Activated CD8-positive, alpha-beta memory T cell treated with anti-CD3 and anti-CD28 coated beads for 1 hour (primary cell): ENCODE measurements at places on chromosomes 3 and 15.

GRCh38 chr15:28096670-28097431 lies 2.3 kb downstream of the OCA2 start:
- DNase-seq, result no peak

DNA sequence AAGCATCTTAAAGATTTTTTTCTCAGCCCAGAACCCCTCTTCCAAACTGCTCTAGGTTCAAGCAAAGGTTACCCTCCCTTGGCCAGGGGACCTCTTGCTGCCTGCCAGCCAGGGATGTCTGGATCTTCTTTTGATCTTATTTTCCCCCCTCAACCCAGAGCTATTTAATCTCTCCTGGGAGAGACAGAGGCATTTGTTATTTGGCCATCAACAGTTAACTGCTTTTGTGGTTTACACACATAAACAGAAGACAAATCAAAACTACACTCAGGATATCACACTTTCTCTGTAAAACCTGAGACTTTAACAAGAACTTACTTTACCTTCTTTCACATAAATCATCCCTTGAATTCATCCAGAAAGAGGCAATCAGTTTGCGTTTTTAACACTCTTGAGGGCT lies 272.5 kb downstream of the THSD4 start:
- DNase-seq, result no peak

DNA sequence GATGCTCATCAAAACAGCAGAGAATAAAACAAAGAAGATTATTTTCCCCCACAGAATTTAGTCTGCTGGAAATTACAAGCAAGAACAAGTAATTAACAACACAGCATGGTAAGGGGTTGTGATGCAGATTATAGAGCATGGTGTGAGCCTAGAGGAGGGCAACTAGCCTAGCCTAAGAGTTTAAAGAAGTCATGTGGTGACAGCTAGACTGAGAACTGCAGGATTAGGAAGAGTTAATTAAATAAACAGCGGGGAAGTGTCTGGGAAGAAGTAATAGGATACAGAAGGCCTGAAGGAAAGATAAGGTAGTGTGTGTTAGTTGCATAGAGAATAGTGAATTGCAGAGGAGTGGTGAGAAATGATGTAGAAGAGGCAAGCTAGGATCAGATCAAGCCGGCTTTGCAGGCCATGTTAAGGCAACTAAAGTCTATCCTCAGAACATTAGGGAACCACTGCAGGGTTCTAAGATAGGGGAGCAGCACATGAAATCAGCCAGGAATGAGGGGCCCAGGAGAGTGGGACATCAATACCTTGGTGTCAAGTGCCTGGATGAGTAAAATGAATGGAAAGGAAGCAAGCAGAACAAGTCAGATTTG lies 11.9 kb upstream of the PKM start:
- DNase-seq, result no peak

- no peak for DNase-seq
These were observed 32.5 kb downstream of the DMXL2 start for GRCh38 chr15:51589881-51590568.

- no peak for DNase-seq
These were observed 48.9 kb downstream of the GLDN start for GRCh38 chr15:51390241-51390965.

DNA sequence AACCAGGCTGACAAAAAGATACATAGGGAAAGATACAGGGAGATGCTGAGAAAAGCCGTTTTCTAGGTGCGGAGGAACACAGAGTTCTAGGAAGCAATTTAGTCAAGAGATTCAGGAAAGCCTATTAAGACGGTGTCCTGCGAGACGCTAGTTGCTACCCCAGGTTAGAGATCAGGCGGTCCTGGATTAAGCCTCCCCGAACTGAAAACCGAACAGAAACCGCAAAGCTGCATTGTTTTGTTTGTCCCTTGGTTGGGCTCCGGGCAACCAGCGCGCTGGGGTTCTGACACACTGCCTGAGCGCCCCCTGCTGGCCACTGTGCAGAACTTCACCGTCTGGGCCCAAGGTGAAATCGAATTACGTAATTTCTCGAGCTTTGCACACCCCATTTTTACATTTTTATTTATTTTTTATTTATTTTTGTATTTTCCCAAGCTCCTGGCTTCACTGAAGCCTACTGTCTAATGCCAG lies 37.3 kb upstream of the NDUFB4 start:
- peak; percentile 72 for DNase-seq

GRCh38 chr3:127723011-127723567 lies 50.3 kb downstream of the ABTB1 start:
- no peak for DNase-seq

DNA sequence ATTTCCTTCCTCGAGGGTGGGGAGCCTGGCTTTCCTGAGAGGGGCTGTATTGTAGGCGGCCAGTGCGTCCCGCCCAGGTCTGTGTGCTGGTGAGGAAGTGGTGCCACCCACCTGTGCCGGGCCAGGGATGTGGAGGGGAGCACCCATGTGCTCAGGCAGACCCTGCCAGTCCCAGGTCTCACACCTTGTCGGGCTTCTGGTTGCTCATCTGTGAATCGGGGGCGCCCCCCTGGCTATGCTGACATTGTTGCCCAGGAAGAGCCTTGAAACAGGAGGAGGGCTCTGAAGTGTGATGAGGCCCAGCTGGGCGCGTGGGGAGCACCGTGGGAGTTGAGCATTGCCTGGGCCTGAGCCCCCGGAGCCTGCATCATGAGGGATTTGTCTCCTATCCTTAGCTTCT lies 4.8 kb downstream of the FBLN2 start:
- DNase-seq, result no peak

DNA sequence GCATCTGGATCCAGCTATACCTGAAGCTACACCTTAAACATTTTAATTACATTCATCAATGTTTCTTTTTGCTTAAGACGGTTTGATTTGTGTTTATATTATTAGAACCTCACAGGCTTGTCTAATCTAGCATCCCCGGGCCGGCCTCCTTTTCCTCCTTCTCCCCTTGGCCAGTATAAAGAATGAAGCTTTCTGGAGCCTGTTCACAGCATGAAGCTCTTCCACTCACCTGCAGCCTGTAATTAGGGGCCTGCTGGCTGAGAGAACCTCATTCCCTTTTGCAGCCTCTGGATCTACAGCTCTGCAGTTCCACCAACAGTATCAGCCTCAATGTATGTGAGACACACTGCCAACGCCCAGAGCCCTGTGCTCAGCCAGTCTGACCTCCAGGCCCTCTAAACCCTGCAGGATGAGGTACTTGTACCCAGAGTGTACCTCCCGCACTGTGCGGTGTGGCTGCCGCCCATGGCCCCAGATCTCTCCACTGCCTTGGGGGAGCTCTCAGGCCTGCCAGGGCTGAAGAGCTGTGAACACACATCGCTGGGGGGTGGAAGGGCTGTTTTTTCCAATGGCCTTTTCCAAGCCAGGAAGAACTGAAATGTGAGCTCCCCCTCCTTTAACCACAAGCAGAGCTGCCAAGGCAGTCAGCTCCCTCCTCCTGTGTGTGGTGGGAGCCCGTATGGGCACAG lies 114.7 kb upstream of the ALDH1A3 start:
- no peak for DNase-seq

GRCh38 chr3:112128843-112129727 lies 4.0 kb downstream of the GCSAM start:
- peak; percentile 22 for DNase-seq

DNA sequence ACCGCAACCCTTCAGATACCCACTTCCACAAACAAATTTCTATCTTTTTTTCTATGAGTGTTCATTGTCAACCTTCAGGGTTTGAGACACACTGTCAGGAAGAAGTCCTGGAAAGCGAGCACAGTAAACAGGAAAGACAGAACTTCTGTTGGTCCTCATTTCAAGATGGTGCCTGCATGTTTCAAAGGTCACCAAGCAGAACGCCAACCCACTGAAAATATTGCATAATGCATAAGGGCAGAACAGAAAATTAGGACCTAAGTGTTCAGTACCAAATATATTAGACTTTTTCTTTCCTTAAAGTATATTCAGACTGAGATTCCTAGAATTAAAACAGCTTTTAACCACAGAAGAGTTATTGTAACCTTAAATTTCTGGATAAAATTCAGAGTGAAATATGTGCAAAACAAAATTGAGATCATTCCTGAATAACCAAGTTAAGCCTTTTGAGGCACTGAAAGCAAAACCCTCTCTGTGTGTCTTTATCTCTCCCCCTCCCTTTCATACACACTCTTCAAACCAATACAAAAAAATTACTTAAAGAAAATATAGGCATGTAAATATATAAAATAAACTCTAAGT lies 387.8 kb upstream of the THBS1 start:
- no peak for DNase-seq

DNA sequence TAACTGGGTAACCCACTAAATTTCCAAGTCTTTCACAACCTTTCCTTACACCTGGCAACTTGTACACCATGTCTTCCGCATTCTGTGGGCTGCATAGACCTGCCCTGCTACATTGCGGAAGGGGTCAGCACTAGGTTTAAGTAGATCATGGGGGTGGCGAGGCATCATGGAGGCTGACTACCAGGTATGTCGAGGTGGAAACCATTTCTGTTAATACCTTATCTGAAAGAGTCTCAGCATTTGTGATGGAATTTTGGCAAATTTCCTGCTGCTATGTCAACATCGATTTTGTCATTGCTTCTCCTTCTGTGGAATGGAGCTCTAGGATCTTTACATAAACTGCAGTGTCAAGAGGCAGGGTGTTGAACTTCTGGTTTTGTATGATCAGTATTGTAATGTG lies 187.2 kb downstream of the GHSR start:
- no peak for DNase-seq

GRCh38 chr3:23953523-23953922 lies 8.4 kb downstream of the NR1D2 start:
- DNase-seq, result no peak

- DNase-seq, result no peak
These were observed 40.8 kb upstream of the ATP2B2 start for GRCh38 chr3:10546181-10546624.

DNA sequence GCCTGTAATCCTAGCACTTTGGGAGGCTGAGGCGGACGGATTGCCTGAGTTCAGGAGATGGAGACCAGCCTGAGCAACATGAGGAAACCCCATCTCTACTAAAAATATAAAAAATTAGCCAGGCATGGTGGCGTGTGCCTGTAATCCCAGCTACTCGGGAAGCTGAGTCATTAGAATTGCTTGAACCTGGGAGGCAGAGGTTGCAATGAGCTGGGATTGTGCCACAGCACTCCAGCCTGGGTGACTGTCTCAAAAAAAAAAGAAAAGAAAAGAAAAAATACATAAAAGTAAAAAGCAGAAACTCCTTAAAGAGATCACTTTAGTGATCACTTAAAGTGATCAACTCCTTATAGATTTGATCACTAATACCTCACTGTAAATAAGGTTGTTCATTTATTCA lies 78.0 kb downstream of the GMPS start:
- DNase-seq, result no peak

- DNase-seq, result no peak
These were observed 27.7 kb upstream of the IL20RB start for GRCh38 chr3:136929977-136930670.

DNA sequence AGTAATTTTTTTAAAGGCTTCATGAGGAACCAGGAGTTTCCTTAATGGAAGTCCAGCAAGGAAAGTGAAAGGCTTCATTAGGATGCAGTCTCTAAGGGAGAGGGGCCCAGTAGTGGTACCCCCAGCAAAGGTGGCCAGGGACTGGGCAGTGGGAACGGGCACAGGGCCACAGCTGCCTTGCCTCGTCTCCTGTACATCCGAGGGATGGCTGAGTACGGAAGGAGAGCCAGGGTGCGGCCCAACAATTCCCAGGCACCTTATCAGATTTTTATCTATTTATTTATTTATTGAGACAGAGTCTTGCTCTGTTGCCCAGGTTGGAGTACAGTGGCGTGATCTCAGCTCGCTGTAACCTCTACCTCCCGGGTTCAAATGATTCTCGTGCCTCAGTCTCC lies 14.5 kb downstream of the SEMA3G start:
- no peak for DNase-seq

GRCh38 chr15:83581381-83581780 lies 72.5 kb upstream of the ADAMTSL3 start:
- DNase-seq, result no peak

- DNase-seq, result no peak
These were observed 210.6 kb upstream of the ZPLD1 start for GRCh38 chr3:102224171-102224570.

DNA sequence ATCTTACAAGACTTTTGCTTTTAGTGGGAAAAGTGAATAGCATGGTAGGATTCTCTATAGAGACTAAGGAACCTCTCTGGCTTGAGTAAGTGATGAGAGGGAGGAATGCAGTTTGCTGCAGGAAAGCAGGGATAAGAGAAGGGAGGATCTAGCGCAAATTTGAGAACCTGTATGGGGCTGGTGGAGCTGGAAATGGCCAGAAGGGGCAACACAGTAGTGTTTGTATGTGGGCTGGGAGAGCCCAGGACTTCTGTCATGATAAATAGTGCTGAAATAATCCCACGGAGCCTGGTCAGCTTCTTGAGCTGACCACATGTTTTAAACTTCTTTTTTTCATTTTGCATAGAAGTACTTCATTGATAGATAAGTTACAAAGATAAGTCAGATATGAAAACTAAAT lies 11.2 kb upstream of the SHC4 start:
- no peak for DNase-seq

DNA sequence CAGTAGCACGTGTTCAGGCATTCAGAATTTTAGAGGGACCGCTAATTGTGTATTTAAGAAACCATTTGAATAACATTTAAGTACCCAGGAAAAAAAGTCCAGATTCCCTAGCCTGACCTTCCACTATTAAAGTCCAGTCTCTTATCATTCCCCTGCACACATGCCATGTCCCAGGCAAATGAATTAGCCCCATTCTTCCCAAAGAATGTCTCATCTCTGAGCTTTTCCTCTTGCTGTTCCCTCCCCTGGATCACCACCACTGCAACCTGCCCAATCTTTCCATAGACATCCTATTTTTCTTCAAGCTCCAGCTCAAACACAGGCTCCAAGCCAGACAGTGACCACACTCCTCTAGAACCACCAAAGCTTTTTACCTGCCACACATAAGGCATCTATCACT lies 25.9 kb downstream of the PLD1 start:
- no peak for DNase-seq

GRCh38 chr15:39942753-39943150 lies 8.8 kb downstream of the EIF2AK4 start:
- DNase-seq, result no peak

DNA sequence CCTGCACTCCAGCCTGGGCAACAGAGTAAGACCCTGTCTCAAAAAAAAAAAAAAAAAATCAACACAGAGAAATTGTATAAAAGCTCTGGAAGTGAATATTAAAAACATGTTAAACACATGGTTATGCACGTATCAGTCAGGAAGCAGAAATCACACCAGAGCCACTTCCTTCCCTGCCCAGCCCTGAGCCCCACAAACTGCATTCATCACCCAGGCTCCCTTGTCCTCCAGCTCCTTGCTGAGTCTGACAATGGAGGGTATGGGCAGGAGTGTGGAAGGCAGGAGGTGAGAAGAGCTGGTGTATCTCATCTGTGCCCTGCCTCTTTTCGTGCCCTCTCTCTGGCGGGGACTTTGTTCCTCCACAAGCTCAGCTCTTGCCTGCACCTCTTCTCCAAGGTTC lies 12.1 kb upstream of the LOXL1 start:
- no peak for DNase-seq
